Right renal cortex interstitium (tissue), 3 donors: ENCODE measurements at places on chromosomes 1 and 21. TPM values are rescaled to one million over a fixed set of nuclear protein-coding genes. Genes with fewer than 3 reads are reported as not detected.

- DNase-seq: no peak
Measured at GRCh38 chr21:38388647-38389353, 109.5 kb downstream of the ERG start.

- DNase-seq: no peak
Measured at GRCh38 chr1:29459620-29459945, 223.3 kb downstream of the PTPRU start.

GRCh38 chr1:175154629-175155472, 37.7 kb downstream of the KIAA0040 start:
- no peak for DNase-seq

DNA sequence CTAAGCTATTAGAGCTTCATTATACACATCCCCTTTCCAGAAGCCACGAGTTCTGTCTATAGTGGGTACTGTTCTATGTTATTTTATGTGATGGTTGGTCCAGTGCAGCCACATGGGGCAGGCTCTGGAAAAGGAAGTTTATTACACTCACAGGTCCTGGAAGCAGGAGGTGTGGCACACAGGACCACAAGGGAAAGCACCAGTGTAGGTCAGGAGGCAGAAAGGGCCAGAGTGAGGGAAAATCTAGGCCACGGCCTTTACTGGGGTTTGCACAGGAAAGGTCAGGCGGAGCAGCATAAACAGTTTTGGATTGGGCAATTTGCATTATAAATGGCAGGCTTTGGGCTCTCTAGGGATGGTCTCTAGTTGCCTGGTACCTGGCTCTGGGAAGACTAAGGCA, 21.8 kb upstream of the CNIH3 start:
- no peak for DNase-seq

DNA sequence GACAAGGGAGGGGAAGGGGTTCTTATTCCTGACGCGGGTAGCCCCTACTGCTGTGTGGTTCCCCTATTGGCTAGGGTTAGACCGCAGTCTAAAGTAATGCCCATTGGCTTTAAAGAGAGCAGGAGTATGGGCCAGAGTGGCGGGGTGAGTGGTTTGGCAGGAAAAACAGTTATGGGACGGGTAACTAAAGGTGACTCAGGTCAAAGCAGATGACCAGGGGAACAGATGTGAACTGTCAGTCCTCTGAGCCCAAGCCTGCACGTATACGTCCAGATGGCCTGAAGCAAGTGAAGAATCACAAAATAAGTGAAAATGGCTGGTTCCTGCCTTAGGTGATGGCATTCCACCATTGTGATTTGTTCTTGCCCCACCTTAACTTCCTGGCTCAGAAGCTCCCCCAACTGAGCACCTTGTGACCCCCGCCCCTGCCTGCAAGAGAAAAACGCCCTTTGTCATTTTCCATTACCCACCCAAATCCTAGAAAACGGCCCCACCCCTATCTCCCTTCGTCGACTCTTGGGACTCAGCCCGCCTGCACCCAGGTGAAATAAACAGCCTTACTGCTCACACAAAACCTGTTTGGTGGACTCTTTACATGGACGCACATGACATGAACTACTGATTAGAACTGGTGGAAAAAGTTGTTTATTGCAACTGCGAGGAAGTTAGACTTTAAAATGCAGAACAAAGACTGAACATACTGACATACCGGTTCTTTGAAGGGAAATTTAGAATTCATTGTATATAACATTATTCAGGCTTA, 758 bp upstream of the ATAD3B start:
- peak; percentile 10 for DNase-seq

DNA sequence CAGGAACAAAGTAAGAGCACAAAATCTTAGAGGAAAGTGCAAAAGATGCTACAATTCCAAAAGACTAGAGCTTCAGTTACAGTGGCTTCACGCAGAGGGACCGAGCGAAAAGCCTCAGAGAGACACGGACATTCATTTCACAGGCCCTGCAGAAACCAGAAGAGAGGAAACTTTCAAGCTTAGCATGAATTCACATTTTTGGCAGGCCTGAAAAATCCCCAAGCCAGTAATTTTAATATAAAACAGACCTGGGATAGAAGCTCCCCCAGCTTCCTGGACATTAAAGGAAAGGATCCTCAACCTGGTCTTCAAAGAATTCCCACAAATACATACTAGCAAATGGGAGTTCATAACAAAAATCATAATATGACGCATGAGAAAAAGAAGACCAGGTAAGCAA, 66.2 kb downstream of the HSF2BP start:
- no peak for DNase-seq

ATP1A1 gene
- 1,123 TPM for polyA plus RNA-seq

- no peak for DNase-seq
Measured at GRCh38 chr1:234825498-234826165, 215.7 kb upstream of the IRF2BP2 start.

CSF1 gene
- 6.8 TPM for polyA plus RNA-seq

LEFTY1 gene
- 5.8 TPM for polyA plus RNA-seq

DNA sequence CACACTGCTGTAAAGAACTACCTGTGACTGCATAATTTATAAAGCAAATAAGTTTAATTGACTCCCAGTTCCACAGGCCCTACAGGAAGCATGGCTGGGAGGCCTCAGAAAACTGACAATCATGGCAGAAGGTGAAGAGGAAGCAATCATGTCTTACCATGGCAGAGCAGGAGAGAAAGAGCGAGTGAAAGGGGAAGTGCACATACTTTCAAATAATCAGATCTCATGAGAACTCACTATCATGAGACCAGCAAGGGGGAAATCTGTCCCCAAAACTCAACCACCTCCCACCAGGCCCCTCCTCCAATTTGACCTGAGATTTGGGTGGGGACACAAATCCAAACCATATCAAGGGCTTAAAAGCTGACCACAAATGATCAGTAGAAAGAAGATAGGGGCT, 493.2 kb downstream of the PTPRC start:
- DNase-seq: no peak

DNA sequence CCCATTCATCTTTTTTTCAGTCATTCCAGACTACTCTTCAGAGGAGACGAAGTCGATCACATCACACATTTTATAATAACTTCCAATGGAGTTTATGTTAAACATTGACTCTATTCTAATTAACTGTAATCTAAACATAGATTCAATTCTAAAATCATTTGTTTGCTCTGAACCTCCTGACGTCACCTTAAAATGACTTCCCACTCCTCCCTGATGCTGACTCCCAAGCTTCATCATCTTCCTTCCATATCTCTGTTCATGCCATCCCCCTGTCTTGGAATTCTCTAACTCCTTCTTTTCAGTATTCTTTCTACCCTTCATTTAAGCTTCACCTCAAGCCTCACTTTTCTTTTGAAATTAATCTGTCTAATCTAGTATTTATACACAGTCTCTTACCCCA, 45.1 kb upstream of the PLPPR5 start:
- DNase-seq: no peak

HAPLN2 gene
- polyA plus RNA-seq: 0.13 TPM

GRCh38 chr1:232743999-232744398, 61.2 kb upstream of the MAP10 start:
- DNase-seq: no peak

DNA sequence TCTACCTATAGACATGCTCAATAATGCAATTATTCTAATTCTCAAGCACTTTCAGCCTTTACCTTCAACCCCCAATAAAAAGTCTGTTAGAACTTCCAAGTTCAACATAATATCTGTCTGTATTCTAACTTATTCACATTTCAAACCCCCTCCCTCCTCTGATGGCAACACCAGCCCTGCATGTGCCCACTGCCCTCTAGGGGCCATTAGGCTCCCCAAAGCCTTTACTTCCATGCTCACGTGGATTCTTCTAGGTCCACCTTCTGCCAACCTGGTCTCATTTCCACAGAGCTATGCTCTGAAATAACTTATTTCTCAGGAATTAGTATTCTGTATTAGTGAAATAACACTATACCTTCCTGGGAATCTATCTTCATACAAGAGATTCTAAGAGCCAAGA, 22.2 kb upstream of the KPRP start:
- DNase-seq: no peak

- no peak for DNase-seq
Measured at GRCh38 chr21:42695697-42696380, 42.4 kb downstream of the PDE9A start.

GRCh38 chr1:29179641-29180184, 2.0 kb downstream of the SRSF4 start:
- no peak for DNase-seq

SH2D2A gene
- 0.57 TPM for polyA plus RNA-seq

- DNase-seq: no peak
Measured at GRCh38 chr1:68339505-68339904, 107.2 kb upstream of the WLS start.

- DNase-seq: no peak
Measured at GRCh38 chr1:45155423-45155822, 51.0 kb downstream of the ZSWIM5 start.

DNA sequence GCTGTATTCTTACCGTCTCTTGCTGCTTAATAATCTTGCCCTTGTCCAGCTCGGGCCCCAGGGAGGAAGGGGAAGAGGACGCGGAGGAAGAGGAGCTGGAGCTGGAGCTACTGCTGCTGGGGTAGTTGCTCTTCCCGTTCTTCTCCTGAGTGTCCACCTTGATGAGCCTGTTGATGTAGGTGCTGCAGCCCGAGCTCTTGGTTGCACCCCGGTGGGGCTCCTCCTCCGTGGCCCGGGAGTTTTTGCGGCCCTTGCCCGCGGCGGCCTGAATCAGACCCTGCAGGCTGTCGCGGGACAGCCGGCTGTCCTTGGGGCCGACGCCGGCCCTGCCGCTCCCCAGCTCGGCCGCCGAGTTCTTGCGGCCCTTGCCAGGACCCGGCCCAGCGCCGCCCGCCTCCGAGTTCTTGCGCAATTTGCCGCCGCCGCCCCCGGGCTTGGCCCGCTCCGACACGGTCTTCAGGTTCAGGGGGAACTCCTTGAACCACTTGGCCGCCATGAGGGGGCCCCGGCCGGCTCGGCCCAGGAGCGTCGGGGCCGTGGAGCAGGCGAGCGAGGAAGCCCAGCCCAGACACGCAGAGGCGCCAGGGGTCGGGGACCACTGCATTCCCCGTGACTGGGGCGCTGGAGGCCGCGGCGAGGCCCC, 475 bp upstream of the TDRD10 start:
- no peak for DNase-seq
